ENCODE measurements at places on chromosomes 1 and 21.

DNA sequence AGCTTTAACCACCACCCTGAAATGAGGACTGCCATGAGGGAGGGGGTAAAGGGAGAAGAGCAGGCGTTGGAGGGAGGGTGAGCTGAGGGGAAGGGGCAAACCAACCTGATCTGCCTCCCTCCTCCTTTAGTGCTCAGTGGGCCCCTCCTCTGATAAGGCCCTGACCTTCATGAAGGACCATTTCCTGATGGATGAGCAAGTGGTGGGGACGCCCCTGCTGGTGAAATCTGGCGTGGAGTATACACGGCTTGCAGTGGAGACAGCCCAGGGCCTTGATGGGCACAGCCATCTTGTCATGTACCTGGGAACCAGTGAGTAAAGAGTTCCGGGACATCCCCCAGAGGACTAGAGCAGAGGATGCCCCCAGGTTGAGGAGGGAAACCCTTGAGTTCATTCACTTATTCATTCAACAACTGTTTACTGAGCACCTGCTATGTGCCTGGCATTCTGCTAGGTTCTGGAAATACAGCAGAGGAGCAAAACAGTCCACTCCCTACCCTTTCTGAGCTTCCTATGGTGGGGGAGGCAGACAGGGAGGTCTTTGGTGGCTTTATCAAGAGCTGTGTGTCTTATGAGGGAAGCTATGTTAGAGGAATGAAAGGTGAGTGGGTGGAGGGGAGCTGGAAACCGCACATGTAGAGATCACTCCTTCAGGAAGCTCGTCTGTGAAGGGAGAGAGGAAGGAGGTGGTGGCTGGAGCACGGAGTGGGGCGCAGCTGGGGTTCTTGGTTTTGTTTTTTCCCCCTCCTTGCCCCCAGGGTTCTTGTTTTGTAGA is 19.5 kb downstream of the SEMA4A start:
- no peak for DNase-seq

DNA sequence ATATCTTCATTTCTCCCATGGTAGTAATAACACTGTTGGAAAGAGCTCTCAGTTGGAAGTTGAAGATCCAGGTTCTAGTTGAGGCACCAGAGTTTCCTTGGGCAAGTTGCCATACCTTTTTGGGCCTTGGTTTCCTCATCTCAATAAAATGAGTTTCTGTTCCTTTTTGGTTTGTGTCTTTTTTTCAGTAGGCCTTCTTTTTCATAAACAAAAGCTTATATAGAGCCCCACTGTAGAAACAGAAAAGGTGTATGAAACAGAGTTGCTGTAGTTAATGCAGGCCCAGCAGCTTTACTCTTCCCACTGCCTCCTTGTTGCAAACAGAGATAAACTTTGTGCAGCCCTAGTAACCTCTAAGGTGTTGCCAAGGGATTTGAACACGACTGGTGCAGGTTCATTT is 41.7 kb downstream of the WNT4 start:
- DNase-seq: no peak

GRCh38 chr1:166297993-166298392 is 131.2 kb upstream of the FAM78B start:
- DNase-seq: no peak

DNA sequence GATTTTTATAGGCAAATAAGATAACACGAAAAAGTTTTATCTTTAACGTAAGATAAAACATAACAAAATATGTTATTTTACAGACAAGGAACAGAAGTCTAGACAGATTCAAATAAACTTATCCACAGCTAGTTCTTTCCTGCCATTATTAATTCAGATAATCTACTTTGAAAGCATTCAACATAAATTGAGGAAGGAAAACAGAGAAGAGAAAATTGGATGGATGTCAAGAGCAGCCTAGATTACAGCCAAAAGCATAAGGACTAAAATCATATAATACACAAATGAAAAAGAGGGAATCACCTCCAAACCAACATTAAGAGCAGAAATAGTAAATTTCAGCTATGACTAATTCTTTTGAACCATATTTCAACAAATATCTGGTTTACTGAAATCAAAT is 15.5 kb downstream of the TRIM33 start:
- no peak for DNase-seq

DNA sequence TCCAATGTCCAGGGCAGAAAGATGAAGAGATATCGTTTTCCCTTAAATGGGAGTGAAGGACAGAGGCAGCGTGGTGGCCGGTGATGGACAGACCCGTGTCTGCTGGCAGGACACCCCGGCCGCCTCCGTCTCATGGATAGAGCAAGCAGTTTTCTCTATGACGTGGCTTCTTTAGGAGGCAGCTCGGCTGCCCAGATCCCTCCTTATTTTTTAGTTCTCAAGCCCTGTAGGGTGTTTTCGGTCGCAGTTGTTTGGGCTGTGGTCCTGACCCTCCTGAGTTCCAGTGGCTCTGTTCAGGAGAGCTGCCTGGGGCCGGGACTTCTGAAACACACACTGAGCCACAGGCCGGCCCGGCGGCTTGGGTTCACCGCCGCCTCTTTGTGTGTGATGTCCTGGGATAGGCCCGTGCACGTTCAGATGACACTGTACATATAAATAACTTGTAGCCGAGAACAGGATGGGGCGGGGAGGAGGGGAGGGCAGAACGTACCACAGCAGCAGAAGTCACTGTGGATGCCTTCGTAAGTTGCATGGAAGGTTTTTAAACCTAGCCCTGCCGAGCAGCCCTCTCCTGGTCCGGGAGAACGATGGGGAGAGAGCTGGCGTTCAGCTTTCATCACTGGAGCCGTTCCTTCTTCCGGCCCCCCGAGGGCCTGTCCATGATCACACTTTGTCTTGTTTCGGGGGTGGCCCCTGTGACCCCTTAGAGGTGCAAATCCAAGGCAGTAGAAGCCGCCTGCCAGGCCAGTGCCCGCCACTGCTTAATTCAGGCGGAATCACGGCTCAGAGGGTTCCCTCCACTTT is 65.2 kb downstream of the SIK1 start:
- DNase-seq: no peak

- DNase-seq: no peak
These were observed 15.4 kb upstream of the LCE5A start for GRCh38 chr1:152495066-152495675.

DNA sequence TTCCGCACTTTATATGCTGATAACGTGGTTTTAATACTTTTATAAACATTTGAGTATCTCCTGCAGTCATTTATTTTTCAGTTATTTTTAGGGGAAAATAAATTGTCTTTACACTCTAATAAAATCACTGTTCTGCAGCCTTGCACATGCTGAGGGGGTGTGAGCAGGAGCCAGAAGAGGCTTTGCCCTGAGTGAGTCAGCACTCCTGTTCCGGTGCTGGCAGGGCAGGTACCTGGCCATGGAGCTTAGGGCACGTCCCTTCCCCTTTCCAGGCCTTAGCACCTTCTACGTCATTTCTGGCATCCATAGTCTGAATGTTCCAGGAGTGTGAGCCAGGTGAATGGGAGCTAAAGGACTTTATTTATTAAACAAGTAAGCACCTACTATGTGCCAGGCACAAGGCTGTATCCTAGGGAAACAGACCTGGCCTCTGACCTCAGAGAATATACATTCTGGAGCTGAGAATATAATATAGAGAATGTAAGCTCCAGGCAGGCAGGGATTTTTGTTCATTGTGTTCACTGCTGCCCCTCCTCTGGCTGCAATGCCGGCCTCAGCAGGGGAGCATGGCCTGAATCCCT is 402.9 kb downstream of the PTPRU start:
- no peak for DNase-seq

- DNase-seq: no peak
These were observed 34.5 kb downstream of the RAB3B start for GRCh38 chr1:51955797-51956527.

DNA sequence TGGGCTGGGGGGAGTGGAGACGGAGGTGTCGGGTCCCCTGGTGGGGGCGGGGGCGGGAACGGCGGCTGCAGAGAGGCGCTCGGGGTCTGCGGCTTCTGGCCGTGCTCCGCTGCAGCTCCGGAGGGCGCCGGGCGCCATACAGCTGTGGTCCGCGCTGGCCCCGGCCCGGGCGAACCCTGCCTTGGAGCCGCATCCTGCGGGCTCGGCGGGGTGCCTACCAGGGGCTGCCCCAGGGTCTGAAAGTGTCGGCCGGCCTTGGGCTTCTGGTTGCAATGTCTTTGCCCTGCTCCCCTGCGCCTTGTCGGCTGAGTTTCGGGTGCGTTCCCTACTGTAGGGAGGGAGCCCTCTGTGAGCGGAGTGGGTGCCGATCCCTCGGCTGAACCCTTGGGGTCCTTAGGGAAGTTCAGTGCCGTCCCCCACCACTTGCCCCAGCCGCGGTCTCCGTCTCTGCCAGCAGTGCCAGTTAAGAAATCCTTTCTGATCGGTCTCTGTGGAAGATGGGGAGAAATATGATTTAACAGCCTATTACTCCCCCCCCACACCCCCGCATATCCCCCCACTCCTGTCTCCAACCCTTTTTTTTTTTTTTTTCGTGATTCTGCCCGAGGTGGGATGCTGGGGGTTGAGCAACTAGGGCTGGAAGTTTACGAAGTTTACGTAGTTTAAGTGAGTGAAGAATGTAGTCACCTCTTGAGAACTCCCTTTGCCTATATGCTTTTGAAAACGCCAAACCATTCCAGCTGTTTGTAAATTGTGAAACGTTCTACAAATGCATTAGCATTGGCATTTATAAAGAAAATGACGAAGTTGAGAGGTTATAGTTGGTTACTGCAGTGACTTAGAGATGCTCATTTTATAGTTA is 588 bp downstream of the NEXN start:
- DNase-seq: no peak

GRCh38 chr1:204889681-204890383 is 19.2 kb downstream of the NFASC start:
- no peak for DNase-seq

GRCh38 chr1:4908486-4908885 is 254.1 kb downstream of the AJAP1 start:
- no peak for DNase-seq
